ENCODE measurements at places on chromosomes 6 and 20.

DNA sequence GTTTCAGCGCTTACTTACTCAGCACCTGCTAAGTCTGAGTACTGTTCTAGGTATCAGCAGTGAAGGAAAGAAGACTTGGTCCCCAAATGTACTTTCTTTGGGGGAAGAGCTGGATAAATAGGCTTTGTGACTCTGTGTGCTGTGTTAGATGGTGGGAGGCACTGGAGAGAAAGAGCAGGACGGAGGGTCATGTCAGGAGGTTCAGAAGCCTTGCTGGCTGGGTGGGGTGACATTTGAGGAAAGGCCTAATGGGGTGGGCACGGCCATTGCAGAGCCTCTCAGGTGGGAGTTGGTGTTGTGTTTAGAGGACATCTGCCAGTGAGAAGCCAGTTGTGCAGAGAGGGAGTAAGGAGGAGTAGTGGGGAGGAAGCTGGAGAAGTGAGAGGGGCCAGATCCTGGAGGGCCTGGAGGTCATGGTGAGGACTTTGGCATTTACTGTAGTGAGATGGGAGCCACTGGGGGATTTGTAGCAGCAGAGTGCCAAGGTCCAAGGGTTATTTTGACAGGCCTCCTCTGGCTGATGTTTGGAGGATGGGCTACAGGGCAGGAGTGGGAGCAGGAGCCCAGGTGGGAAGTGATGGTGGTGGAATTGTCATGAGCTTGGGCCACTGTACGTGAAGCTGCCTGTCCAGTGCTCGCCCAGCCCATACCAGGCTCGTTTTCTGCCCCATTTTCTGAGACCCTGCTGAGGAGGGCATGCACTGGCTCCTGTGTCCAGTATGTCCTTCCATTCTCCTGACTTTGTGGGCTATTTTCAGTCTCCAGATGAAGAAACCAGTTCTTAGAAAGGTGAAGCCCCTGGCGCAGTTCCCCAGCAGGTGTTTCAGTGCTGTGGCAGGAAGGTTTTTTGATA, 886 bp downstream of the SDCBP2 start:
- no peak for DNase-seq

GRCh38 chr6:69609836-69610472, 186.9 kb downstream of the LMBRD1 start:
- no peak for DNase-seq

GRCh38 chr20:62804627-62805154, at the start of gene OGFR:
Gene OGFR, plus strand, starts transcription at chr20:62804835. Its CDS starts 25 bp downstream, at chr20:62804860.
- DNase-seq: peak; percentile 69

GRCh38 chr6:70954176-70954575, 2.7 kb downstream of the B3GAT2 start:
- no peak for DNase-seq

GRCh38 chr6:41997456-41997855, 52.9 kb upstream of the TAF8 start:
- DNase-seq: no peak

DNA sequence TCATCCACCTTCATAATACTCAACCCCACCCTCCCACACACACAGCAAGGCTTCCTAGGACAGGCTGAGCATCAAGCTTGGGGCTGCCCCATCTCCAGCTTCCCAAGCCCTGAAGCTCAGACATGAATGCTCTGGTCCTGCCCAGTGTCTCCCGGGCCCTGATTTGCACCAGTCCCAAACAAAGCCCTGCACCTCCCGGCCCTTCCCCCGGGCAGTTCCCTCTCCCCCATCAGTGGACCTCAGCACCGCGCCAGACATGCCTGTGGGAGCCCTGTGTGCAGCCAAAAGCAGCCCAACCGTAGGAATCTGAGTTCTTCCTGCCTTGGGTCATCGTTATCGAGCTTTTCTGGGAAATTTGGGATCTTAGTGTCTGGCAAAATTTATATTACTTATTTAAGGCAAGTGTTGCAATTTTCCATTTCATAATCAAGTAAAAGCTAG, 63.5 kb downstream of the THBS2 start:
- DNase-seq: no peak

GRCh38 chr20:15362849-15363248, 1025.4 kb upstream of the FLRT3 start:
- DNase-seq: no peak

DNA sequence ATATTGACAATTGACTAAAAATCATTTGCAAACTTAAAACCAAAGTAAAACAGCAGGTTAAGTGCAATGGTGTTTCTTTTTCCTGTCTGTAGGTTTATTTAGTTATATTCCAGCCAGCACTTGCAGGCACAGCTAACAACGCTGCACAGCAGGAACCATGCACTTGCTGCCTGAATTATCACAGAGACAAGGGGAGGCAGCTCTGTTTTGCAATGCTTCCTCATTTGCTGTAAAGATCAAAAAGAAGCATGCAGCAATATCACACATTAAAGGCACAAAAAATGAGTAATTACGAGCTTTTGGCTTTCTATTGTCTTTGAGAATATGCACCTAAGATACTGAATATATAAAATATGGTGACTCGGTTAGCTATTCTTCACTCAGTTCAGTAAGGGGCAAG, 241.9 kb downstream of the EPHA7 start:
- no peak for DNase-seq

- DNase-seq: no peak
Observed at GRCh38 chr6:1538810-1539478, 70.8 kb upstream of the FOXC1 start.

DNA sequence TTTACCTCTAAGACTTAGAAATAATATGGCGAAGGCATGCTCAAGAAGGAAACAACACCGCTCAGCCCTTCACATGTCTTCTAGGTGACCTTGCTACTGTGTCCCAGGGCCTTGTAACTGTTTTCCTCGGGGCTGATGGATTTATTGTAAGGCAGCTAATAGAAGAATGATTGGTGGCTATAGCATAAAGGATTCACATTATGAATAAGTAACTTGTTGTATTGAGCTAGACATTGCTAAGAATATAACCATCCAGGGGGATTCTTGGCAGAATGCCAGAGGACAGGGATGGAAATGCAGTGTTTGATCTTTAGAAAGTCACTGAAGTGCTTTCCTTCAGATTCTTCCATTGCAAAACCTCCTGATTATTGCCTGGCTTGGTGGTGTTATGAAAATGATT, 54.9 kb downstream of the PLEKHG1 start:
- DNase-seq: no peak

DNA sequence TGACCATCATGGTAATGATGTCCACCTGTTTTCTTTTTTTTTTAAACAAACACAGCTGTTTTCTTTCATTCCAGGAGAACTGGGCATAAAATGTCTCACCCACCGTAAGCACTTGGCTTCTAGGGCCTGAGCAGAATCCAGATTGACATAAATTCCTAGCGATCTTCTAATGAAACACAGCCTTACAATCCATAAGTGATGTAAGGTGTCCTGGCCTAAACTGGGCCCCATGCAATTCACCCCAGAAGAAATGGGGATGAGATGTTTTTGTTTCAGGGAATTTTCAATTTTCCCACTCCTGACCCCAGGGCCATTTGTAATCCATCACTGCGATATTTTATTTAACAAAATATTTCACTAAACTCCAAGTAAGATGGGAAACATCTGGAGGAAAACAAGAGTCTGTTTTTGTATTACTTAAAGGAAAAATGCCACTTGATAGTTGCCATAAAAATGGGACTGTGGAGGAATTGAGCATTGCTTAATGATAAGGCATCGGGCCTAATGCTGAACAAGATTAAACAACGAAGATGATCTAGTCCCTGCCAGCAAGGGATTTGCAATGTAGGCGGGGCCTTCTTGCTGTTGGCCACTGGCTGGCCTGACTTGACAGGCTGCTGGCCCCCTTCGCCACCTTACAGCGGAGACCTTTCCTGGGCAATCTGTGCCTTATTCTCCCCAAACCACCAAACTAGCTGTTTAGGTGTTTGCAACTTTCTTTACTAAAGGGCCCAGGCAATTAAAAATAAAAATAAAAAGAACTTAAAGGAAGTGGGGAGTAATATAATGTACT, 183.7 kb downstream of the CD109 start:
- no peak for DNase-seq

GRCh38 chr6:89385156-89385667, 26.9 kb downstream of the RRAGD start:
- DNase-seq: no peak

DNA sequence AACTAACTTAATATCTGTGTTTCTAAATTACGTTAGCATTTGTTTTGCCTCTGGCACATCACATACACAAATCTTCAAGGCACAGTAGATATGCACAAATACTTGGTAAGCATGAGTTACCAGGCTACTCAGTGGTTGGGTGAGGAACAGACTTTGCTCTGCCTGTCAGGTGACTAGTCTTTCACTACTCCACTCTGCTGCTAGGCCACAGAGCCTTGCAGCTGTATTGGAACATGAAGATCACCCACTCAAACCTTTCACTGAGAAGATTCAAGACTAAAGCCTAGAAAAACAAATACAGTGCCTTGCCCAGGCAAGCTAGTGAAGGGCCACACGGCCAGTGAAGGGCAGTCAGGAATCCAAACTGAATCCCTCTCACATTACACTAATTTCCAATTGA, 47.0 kb downstream of the DTNBP1 start:
- DNase-seq: no peak

Data from stimulated activated CD4-positive, alpha-beta T cell treated with anti-CD3 and anti-CD28 coated beads, Interleukin-1b, Interleukin-23, amount 100 ng/mL, for 4 hours (primary cell).